ENCODE measurements at places on chromosomes 16 and 17.

DNA sequence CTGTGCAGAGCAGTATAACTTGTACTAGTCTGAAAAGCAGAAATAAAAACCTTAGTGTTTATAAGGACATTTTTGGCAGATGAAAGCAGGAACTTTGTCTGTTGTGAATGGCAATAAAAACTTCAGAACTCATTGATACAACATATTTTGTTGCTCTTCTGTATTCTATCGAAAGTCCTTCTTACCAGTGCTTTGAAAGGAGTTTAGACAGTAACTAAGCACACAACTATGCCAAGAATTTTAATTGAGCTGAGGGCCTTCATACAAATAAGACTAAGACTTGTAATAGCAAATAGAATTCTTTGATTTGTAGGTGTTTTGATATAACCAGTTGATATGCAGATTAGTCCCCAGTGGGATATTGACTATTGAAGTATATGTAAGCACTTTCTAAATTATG lies 308.4 kb downstream of the ZFHX3 start:
- no peak for DNase-seq

DNA sequence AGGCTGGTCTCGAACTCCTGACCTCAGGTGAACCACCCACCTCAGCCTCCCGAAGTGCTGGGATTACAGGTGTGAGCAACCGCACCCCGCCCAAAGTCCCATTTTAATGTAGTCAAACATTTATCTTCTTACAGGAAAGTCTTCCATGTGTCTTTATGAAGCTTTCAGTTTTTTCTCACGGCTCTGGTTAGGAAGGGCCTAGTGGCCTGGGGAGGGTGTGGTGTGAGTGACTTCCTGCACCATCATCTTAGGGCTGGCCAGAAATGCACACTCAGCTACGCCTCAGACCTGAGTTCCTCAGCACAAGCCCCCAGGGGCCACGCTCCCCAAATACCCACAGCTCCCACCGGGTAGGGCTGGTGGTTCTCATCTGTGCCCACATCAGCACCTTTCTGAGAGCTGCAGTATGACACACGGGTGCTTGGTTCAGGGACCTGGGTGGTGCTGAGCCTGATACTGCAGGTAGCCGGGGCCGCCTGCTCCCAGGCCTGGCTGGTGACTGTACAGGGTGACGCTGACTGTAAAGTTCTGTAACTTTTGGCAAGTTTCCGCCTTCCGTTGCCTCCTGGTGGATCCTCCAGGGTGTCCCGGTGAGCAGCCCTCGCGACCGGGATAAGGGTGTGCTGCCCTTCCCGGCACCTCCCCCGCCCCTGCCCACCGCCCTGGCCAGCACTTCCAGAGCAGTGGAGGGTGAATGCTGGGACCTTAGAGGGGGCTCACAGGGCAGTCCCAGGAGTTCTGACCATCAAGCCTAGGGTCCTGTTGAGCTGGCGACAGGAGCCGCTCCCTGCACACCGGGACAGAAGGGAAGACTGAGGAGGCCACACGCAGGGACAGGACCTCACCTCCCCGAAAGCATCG lies 52.5 kb downstream of the ZNF778 start:
- DNase-seq = no peak

GRCh38 chr17:18155179-18155578 lies 28.4 kb upstream of the ALKBH5 start:
- DNase-seq = no peak

DNA sequence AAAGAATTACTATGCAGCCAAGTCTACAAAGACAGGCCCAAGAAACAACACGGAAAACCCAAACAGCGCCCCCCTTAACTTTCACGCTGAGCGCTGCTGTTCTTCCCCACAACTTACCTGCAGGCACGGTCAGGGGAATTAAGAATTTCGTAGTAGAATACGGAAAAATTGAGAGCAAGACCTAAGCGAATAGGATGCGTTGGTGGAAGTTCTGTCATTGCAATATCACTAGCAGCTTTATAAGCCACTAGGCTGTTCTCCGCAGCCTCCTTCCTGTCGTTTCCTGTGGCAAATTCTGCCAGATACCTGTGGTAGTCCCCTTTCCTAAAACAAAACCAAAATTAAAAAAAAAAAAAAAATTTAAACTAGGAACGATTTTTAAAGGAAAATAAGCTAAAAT lies 39.0 kb downstream of the YWHAE start:
- peak; percentile 20 for DNase-seq

DNA sequence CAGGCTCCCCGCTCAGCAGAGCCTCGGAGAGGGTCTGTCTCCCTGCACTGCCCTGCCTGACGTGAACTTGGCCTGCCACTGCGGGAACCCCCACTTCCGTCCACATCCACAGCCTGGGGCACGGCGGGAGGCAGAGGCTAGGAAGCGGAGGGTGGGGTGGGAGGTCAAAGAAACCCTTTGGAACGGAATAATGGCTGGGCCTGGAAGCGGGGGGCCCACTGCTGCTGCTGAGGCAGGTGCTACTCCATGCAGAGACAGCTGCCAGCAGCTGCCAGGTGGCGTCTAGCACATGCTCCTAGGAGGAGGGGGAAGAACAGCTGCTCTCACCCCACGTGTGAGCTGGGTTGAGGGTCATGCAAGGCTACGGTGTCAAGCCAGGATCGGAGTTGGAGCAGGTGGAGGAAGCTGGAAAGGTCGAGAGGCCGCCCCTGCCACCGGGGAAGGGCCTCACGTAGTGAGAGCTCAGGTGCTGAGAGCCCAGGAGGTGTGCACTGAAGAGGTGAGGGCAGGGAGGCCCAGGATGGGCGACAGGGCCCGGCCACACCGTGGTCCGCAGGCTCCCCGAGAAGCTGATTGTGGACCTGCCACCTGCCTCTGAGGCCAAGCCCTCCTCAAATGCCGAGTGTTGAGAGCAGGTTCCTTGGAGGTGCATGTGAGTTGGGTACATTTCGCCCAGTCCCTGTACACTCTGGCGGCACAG lies 9.8 kb downstream of the FSCN2 start:
- DNase-seq = no peak

Measured in effector memory CD4-positive, alpha-beta T cell (primary cell).